Fibroblast of upper back skin (primary cell): ENCODE measurements at places on chromosomes 3 and 15.

- no peak for DNase-seq
Measured at GRCh38 chr15:35560870-35561269, 14.9 kb upstream of the DPH6 start.

- DNase-seq = no peak
Measured at GRCh38 chr3:87227835-87228144, 681 bp downstream of the CHMP2B start.

DNA sequence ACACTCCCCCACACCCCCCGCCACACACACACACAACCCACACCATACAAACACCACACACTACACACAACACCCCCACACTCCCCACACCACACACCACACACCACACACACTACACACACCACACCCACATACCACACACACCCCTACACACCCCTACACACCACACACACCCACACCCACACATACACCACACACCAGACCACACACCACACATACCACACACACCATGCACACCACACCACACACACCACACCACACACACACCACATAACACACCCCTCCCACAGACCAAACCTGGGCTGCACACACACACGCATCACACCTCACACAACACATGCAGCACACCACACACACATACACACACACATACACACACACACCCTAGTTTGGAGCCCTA, 1.8 kb upstream of the RASGRF1 start:
- DNase-seq = no peak

DNA sequence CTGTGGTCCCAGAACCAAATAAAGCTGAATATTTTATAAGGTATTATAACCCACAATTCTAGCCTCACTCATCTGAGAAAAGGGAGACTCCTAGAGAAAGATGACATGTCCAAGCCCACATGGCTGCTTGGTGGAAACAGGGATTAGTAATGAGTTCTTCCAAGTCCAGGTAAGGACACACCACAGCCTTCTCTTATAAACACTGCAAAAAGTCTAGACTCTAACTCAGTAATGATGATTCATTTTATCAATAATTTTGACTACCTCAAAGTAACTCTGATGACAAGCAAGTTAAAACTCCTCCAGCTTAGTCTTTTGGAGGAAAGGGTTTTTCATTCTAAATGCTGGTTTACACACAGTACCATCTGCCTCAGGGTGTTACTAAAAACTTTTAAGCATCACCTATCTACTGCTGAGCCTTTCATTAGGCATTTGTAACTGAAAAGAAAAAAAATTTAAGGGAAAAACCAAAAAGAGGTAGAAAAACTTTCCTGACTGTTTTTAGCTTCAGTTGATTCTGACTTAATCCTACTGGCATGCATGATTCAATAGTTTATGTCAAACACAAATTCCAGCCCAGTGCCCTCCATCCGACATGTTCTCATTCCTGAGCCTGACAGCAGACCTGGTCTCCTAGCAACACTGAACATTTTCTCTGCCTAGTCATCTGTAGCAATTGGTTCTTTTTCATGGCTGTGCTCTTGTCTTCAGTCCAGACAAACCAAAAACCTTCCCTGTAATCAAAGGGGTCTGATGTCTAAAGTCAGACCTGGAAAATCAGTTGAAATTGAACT, 43.9 kb downstream of the P3H2 start:
- peak; percentile 98 for DNase-seq

DNA sequence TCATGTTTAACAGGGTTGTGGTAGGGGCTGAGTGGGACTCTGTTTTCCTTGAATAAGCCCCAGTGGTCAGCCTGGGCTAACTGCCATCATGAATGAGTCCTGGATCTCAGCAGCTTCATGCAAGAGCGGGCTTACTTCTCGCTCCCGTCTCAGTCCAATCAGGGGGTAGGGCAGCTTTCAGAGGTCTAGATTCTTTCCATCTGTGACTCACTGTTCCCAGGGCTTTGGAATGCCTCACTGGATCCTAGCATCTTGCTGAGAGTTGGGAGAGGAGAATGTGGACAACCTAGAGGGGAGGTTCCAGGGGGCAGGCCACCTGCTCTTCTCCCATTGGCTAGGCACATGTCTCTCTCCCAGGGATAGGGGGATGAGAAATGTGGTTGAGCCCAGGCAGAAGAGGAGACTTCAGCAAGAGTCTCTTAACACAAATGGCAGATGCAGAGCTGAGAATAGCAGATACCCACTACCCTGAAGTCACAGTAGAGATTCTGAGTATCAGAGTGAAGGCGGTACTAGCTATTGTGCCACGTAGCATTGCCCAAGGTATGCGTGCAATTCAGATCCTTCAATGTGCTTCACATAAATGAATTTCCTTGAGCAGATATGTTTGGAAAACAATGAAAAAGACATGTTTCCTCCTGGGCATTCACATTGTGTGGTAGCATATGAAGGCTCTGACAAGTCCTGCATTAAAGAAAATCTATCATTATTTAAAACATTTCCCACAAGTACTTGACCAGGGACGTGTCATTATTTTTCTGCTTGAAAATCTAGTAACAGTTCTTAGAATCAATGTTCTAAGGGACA, 257.7 kb upstream of the PROK2 start:
- peak; percentile 96 for DNase-seq

- no peak for DNase-seq
Measured at GRCh38 chr15:86481720-86482119, 402.0 kb downstream of the AGBL1 start.

DNA sequence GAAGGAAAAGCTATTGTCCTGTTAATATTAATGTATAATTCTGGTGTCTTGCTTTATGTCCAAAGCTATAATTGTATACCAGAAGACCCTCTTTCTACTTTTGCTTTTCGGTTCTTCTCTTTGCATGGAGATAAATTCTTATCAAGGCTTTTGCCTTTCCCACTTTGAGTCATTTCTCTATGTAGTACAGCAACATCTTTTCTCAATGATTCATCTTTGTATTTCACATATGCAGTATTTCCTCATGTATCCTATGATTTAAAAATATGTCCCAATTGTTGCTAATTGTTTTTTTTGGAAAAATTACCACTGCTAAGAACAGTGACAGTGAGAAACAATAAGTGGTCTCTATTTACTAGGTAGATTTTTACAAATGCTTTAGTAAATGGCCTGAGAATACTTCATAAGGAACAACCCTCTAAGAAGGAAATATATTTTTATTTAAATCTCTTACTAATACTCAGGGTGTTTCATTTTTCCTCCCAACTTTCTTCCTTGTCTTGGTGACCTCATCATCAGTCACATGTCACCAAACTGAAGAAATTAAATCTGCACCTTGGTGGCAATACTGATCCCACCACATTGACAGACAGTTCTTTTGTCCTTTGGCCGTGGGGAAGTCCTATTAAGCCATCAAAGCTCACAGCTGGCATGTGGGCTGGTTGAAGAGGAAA, 290.6 kb downstream of the SATB1 start:
- DNase-seq = peak; percentile 54

GRCh38 chr15:80957976-80958375, 31.6 kb downstream of the MESD start:
- peak; percentile 28 for DNase-seq

DNA sequence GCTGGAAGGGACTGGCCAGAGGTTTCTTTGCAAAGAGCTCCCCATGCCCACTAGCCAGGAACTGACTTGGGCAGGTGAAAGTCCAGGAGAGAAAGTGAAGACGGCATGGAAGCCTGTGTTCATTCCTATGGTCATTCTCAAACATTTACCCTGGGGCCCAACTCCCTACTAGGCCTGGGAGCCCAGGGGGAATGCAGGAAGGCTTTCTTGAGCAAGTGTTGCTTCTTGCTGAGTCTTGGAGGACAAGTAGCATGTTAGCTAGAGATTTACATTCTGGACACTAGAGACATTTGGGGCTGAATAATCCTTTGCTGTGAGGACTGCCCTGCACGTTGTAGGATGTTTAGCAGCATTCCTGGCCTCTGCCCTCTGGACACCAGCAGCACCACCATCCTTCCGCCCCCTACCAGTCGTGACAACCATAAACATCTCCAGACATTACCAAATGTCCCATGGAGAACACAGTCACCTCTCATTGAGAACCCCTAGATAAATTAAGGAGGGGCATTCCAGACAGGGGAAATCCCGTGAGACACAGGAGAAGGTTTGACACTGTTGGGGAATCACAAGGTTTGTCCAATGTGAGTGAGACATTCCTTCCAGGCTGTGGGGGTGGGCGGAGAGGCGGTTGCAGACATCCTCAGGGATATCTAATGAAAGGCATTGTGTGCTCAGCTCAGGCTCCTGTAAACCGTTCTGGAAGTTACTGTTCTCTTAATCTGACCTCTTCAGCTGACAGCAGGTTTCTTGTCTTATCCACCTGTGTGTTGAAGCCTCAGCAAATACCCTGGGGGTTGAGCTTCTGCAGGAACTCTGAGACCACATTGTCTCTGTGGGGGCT, 236.2 kb downstream of the TLE3 start:
- peak; percentile 31 for DNase-seq

GRCh38 chr3:72266016-72266370, 481.0 kb upstream of the PROK2 start:
- no peak for DNase-seq

- DNase-seq = no peak
Measured at GRCh38 chr15:63626955-63627354, 29.8 kb downstream of the FBXL22 start.

- no peak for DNase-seq
Measured at GRCh38 chr3:52117537-52117936, 36.7 kb downstream of the POC1A start.

GRCh38 chr3:172189987-172190603, 150.7 kb downstream of the FNDC3B start:
- DNase-seq = peak; percentile 41

- peak; percentile 17 for DNase-seq
Measured at GRCh38 chr3:124903896-124904834, 17.0 kb upstream of the ITGB5 start.

DNA sequence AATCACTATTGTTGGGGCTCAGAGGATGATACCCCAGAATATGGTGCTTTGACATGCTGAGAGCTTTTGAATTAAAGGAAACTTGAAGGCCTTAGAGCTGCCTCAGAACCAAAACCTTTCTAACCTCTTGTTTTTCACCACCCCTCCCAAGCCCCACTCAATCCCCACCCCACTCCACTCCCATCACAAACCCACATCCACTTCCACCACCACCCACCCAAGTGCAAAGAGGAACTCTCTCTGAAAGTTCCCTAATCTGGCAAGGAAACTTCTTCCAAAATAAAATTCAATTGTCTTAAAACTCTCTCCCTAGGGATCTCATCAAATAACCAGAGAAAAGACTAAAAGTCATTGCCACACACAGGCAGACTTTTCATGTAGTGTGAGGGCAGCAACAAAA, 301.2 kb upstream of the ARHGEF26 start:
- no peak for DNase-seq

DNA sequence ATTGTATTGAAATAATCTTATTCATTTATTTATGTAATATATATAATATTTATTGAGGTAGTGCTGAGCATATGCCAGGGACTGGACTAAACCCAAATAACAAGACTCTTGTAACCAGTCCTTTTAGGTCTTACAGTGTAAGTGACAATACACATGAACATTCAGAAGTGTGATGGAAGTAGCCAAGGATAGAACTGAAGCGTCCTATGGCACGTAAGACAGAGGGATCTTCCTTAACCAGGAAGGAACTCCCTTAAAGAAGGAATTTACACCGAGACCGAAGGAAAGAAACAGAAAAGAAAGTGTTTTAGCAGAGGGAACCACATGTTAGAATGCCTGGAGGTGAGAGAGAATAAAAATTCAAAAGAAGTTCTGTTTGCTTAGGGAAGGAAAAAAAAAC, 23.6 kb upstream of the CLDN1 start:
- DNase-seq = no peak

GRCh38 chr3:24377218-24377993, 117.2 kb downstream of the THRB start:
- DNase-seq = no peak

GRCh38 chr3:14598143-14598569, 53.4 kb upstream of the CCDC174 start:
- peak; percentile 37 for DNase-seq

DNA sequence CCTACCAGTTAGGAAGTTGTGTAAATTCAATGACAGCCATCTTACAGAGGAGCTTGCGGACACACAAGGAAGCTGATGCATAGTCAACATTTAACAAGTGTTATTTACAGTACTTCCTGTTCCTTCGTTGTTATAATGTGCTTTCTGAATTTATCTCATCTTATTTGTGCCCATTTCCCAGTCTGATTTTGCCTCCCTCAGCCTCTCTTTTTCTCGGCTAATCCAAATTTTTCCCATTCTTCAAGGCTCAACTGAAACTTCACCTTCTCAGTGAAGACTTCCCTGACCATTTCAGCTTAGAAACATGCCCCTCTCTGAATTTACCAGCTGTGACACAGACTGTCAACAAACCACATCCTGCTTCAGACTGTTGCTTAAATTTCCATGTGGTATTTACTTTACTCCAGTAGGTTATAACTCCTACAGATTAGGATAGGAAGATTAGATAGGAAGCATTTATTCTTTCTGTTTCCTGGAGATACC, 55.7 kb upstream of the CP start:
- peak; percentile 76 for DNase-seq

GRCh38 chr15:72864681-72865080, 81.1 kb upstream of the ADPGK start:
- no peak for DNase-seq

- no peak for DNase-seq
Measured at GRCh38 chr3:24451461-24452099, 43.1 kb downstream of the THRB start.

DNA sequence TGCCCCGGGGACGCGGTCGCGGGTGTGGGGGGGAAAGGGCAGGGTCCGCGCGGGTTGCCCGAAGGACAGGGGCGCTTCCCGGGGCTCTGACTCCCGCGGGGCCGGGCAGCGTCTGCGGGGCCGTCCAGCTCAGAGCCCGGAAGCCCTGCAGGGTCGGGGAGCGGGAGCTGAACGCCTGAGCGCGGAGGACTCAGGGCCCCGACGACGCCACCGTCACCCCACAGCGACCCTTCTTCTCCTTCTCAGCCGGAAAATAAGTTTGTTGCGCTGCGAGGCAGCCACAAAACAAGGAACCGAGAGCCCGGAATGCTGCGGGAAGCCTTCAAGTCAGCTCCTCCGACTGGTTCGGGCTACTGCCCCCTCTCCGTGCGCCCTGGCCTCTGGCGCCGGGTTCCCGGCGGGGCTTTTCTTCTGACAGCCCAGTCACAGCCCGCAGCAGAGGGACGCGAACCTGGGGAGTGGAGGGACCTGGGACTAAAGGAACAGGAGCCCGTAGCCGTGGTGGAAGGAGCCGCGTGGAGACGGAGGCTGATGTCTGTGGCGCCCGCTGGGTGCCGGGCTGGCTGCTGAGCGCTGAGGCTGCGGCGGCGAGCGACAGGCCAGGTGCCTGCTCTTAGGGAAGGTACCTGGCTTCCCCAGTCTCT, 484 bp downstream of the CNTN4 start:
- no peak for DNase-seq

GRCh38 chr3:53223541-53223966, 32.3 kb downstream of the TKT start:
- DNase-seq = no peak

DNA sequence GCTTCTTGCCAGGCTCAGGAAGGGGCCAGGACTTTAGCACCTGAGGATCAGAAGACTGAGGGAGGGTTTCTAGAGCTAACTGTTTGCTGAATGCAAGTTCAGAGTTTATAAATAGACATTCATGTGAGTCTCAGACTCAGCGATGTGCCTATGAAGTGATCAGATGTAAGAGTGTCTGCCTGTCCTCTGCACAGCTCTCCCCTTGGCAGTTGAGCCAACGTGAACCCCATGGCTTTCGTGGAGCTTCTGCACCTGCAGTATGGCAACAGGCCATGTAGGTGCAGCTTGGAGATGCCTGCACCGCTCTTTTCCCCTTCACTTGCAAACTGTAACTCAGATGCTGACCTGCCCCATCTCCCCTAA, 141.9 kb downstream of the CHDH start:
- DNase-seq = no peak

- DNase-seq = no peak
Measured at GRCh38 chr3:65886391-65886790, 152.3 kb downstream of the MAGI1 start.

- no peak for DNase-seq
Measured at GRCh38 chr3:44957986-44958385, 18.0 kb downstream of the ZDHHC3 start.
